NCI-H2029 treated with DMSO at 0.1 percent for 48 hours (cell line): ENCODE measurements at places on chromosomes 6 and 20.

- no peak for DNase-seq
These were observed 71.9 kb upstream of the SLCO4A1 start for GRCh38 chr20:62570403-62570802.

DNA sequence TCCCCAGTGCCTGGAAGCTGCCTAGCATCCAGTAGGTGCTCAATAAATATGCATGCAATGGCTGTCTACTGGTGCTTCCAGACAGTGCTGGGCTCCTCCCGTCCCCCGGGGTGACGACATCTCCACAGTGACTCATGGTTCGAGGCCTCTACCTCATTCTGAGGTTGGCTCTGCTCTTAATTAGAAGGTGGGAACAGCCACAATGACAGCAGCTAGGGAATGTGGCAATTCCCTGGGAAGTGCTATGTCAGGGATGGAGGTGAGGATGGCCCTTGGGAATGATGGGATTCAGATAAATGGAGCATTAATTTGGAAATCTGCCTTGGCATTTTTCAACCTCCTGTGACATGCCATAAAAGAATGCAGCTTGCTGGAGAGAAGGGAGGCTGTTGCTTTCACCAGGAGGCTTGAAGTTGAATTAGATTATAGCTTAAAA lies 43.5 kb upstream of the NFATC2 start:
- no peak for DNase-seq

- no peak for DNase-seq
These were observed 365.7 kb upstream of the EPHA7 start for GRCh38 chr6:93784794-93785693.

GRCh38 chr6:34238585-34239499 lies 2.2 kb downstream of the HMGA1 start:
- DNase-seq: no peak

GRCh38 chr6:151948002-151948743 lies 140.7 kb downstream of the ESR1 start:
- DNase-seq: no peak

DNA sequence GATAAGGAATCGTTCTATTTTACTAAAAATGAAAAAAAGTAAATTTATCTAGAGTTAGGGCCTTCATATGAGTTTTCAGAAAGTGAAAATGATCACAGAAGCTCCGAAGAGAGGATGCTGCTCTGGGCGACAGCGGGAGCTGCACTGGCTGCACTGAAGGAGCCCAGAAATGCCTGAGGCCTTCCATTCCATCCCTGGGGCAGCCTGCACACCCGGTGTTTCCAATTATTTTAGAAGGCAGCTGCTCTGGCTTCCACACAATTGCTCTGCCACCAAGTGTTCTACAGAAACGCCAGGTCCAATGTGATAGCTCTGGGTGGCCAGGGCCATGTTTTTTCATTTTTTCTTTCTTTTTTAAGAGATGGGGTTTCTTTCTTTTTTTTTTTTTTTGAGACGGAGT lies 3.6 kb downstream of the DTNBP1 start:
- no peak for DNase-seq

- peak; percentile 99 for DNase-seq
These were observed 11.8 kb downstream of the FYN start for GRCh38 chr6:111861431-111861885.

- no peak for DNase-seq
These were observed 17.5 kb downstream of the TGM3 start for GRCh38 chr20:2313316-2313715.

DNA sequence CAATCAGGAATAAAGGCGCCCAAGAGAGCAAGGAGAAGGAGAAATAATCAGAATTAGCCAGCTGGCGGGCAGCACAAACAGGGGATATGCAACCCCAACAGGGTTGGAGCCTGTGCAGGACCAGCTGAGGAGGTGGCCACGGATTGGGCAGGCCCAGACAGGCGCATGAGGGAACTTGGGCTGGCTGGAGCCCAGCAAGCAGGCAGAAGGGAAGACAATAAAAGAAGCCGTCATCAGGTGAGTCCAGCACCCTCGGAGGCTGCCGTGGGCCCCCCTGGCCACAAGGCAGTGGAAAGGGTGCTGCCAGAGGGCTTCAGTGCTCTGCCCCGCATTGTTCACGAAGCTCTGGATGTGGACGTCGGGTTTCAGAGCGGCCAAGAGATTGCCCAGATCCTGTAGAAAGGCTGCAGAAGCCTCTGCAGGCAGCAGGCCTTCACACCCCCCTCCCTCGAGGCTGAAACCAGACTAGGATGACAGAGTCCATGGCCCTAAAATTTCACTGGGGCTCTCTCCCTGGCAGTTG lies 28.4 kb upstream of the MAFB start:
- DNase-seq: no peak

DNA sequence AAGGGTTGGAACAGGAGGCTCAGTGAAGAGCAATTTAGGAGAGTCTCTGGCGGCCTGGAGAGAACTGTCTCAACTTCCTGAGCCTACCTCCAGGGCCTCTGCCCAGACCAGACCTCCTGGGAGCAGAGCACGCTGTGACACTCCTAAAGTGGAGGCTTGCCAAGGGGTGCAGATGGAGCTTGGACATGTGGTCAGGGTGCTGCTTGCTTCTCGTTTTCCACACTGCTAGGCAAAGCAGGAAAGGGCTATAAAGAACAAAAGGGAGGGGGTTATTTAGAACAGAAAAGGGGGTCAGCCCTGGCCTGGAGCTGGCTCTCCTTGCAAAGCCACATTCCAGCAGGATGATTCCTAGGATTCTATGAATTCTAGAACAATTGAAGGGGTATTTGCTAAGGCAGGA lies 145.7 kb upstream of the GGTLC1 start:
- DNase-seq: peak; percentile 2

- DNase-seq: no peak
These were observed 54.2 kb downstream of the TFAP2C start for GRCh38 chr20:56683077-56683865.

DNA sequence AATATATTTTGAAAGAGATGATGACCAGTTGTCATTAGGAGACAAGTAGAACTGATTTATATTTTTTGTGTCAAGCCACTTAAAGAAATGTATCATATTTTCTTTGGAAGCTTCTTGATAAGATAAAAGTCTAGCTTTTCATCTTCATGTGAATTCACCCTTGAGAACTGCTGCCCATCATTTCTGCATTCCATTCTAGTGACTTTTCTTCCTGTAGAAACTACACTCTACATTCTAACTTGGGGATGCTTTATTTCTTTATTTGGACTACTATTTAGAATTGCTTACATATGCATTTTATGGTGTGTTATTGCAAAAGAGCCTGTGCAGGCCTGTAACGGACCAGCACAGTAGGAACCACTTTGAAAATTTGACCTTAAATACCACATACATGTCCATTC lies 335.0 kb upstream of the KCNQ5 start:
- DNase-seq: no peak

DNA sequence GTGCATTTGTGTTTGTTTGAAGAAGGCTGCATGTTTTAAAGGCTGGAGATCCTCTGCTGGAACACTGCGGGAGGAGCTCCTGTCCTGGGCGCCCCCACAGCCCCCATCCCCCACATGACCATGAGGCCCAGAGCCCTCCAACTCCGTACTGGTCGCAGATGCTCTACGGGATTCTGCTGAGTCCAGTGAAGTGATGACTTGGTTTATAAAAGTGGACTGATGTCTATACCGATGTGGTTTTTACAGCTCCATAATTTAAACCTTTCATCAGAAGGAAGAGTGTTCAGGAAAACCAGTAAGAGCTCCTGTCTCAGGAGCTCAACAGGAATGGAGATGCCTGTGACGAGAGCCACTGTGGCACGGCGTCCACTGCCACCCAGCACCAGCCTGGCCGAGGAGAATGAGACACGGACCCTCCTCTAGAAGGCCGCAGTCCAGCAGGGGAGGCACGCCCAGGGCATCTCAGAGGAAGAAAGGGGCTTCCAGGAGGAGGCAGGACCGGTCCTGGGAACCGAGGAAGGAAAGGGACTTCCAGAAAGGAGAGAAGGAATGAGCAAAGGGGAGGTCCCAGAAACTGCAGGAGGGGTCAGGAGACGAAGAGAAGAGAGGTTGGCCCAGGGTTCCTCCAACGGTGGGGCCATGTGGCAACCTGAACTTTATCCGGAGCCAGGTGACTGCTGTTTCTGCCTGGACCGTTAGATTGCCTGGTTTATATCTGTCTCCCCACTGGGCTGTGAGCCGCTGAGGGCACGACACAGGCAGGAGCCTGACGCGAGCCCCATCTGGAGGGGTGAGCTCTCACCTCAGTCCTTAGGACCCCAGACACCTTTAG lies 26.9 kb downstream of the BFSP1 start:
- DNase-seq: no peak

DNA sequence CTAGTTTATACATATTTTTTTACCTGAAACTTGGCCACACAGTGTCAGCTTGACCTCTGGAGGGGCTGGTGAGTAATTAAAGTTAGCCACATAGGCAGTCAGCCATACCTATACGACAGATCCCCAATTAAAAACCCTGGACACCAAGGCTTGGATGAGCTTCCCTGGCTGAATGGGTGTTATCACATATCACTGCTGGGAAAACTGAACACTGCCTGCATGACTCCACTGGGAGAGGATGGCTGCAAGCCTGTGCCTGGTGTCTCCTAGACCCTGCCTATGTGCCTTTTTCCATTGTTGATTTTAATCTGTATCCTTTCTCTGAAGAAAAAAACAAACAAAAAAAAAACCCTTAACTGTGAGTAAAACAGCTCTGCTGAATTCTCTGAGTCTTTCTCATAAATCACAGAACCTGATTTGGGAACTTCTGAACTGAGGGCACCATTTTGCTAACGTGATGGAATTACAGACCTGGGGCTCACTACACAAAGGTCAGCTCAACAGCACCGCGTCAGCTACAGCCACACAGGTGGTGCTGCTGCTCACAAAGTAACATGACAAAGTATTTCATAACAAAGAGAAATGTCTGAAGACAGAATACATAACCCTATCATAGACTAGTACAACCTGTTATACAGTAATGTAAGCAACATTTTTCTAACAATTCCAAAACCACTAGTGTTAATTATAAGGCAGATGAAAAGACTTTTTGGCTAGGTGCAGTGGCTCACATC lies 97.0 kb downstream of the SLC23A2 start:
- no peak for DNase-seq

DNA sequence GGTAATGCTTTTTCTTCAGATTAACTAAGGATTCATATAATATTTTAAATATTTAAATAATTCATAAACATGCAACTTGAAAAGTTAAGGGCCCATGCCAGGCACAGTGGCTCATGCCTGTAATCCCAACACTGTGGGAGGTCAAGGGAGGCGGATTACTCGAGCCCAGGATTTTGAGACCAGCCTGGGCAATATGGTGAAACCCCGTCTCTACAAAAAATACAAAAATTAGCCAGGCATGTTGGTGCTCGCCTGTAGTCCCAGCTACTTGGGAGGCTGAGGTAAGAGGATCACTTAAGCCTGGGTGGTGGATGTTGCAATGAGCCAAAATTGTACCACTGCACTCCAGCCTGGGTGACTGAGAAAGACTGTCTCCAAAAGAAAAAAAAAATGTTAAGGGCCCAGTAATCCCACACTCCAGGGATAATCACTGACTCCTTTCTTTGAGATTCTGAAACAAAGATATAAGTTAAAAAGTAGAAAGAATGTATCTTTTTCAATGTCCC lies 7.9 kb upstream of the RIN2 start:
- DNase-seq: no peak

GRCh38 chr20:19964289-19965265 lies 52.6 kb upstream of the NAA20 start:
- peak; percentile 2 for DNase-seq

DNA sequence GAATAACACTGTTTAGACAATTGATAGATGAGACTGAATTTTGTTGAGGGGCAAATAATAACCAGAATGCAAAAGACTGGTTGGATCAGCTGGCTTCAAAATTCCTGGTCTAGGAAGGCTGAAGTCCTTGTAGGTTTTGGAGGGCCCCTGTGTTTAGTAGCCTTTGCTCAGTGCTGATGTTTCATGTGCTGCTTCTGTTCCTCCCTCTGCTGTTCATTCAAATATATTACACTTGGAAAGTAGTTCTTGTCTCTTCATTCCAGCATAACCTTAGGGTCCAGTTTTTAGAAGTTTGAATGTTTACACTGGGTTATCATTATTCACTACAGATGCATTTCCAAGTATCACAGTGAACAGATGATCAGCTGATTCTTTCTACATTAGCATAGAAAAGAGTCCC lies 72.5 kb downstream of the FLRT3 start:
- DNase-seq: no peak

DNA sequence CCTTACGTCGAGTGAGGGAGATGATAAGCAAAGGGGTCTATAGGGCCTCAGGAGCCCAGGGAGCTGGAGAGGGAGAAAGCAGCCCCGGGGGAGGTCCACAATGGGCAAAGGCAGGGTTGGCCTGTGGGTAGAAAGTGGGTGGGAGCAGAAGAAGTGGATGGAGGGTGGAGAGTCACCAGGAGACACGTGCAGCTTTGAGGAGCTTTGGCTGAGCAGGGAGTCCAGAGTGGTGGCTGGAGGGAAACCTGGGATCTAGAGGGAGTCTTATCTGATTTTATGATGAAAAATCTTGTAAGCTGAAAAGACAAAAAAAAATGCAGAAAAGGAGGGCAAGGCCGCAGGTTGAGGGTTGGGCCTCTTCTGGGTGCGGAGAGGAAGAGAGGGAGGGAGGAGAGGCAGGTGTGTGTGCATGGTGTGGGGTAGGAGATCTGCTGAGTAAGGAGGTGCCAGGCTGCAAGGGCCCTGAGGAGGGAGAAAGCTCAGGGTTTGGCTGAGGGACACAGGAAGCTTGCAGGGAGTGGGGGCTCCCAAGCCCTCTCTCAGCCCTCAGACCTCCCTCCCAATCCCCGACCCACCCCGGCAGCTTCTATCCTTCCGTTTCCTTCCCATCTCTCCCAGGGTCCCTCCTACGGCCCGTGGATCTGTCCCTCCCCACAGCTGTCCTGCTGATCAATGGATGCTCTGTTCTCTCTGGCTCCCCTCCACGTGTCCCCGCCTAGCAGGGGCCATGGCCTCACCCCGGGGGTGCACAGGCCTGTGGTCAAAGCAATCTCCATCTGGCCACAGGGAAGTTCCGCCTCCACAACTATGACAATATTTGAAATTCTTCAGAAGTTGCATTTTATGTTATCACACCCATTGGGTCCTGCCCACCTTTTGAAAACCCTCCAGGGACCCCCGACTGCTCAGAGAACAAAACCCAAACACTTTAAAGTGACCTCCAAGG lies 17.1 kb upstream of the BPI start:
- DNase-seq: no peak

DNA sequence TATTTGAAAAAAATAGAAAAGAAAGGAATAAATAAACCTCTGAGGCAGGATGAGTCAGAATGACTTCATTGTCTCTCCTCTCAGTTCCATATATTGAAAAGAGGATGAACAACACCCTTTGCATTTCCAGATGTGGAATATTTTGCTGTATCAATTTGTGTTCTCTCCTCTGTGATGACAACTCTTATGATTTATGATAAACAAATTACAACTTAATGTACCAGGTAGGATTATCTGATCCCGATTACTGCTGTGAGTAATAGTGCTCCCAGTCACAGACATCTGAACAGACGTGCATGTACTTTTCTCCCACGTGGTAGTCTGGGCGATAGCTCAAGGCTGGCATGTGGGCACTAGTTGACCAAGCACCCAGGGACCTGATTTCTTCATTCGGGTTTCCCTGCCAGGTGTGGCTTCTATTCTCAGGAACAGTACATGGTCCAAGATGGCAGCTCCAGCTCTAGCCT lies 142.1 kb upstream of the SULF2 start:
- no peak for DNase-seq

GRCh38 chr20:11888648-11889047 lies 29.0 kb upstream of the BTBD3 start:
- no peak for DNase-seq

GRCh38 chr6:8237668-8238067 lies 135.3 kb upstream of the EEF1E1 start:
- DNase-seq: no peak

GRCh38 chr6:337805-338368 lies 45.6 kb downstream of the DUSP22 start:
- DNase-seq: no peak

GRCh38 chr20:20711413-20711812 lies 1.0 kb downstream of the RALGAPA2 start:
- DNase-seq: peak; percentile 76
